ENCODE measurements at places on chromosomes 13 and 19.

DNA sequence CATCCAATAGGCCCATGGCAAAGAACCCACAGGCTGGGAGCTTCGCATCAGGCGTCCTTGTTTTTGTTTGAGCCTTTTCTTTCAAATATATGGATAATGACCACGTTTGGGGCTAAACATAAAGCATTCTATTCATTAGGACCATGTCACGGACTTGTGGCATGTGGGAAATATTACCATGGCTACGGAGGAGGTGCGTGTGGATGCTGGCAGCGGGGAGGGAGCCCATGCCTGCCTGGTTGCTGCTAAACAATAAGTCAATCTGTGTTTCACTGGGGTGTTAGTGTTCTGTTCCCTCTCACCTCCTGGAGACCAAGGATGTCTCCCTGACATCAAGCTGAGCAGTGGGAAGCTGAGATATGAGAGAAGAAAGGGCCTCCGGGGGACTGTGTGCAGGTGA, 121.1 kb downstream of the IRS2 start:
- DNase-seq = no peak

GRCh38 chr13:96141032-96141431, 51.1 kb downstream of the HS6ST3 start:
- no peak for DNase-seq

DNA sequence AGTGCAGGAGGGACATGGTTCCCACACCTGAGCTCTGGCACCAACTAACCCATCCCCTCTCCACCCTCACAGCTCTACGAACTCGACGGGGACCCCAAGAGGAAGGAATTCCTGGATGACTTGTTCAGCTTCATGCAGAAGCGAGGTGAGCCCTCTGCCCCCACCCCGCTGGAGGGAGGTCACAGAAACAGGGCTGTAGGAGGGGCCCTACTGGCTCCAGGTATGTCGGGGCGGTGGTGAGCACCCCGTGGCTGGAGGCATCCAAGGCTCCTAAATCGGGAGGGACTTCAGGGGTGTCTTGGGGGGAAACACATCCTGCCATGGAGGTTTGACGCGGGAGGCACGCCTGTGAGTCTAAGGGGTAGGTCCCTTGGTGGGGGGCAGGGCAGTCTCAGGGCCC, 24.1 kb upstream of the WDR18 start:
- DNase-seq = no peak

DNA sequence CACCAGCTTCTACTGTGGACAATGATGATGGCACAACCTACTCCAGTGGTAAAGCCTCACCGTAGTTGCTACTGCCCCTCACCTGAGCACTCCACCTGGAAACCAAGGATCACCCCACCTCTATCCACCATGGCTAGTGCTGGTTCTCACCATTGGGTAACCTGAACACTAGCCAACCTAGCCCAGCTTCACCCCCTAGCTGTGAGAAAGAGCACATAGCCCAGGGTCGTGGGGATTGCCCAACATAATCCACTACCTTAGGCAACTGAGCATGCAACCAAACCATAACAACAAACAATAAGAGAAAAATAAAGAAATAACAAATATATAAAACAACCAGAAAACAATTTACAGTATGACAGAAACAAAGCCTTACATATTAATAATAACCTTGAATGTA, 560.1 kb downstream of the DIAPH3 start:
- DNase-seq = no peak

- DNase-seq = no peak
Observed at GRCh38 chr19:5386841-5387240, 46.2 kb upstream of the PTPRS start.

GRCh38 chr19:54439174-54439851, 9.7 kb upstream of the LENG8 start:
- no peak for DNase-seq

DNA sequence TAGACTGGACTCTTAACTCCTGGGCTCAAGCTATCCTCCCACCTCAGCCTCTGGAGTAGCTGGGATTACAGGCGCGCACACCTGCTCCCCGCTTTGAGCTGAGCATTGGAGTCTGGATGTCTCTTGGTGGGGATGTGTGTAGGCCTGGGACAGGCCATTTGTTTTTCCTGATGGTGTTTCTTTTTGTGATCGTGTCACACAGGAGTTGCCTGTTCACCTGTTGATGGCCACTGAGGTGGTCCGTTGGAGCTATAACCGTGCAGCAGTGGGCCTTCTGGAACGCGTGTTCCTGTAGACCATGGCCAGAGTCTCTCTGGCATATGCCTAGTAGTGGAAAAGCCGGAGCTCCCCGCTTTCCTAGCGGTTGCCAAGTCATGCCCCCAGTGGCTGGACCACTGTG, 3.5 kb downstream of the PAK4 start:
- DNase-seq = no peak
